Sciatic nerve (tissue), 2 donors: ENCODE measurements at places on chromosomes 3 and 15. TPM values are rescaled to one million over a fixed set of nuclear protein-coding genes. Genes with fewer than 3 reads are reported as not detected.

GRCh38 chr3:57060089-57060821, at the start of gene SPATA12:
Gene SPATA12, plus strand, starts transcription at chr3:57060664. Its CDS starts 13,031 bp downstream, at chr3:57073695.
- peak; percentile 69 for DNase-seq

The ATG7 gene
- 68.9 TPM for total RNA-seq

GRCh38 chr3:124142389-124142970, 150.6 kb upstream of the ROPN1 start:
- no peak for DNase-seq

DNA sequence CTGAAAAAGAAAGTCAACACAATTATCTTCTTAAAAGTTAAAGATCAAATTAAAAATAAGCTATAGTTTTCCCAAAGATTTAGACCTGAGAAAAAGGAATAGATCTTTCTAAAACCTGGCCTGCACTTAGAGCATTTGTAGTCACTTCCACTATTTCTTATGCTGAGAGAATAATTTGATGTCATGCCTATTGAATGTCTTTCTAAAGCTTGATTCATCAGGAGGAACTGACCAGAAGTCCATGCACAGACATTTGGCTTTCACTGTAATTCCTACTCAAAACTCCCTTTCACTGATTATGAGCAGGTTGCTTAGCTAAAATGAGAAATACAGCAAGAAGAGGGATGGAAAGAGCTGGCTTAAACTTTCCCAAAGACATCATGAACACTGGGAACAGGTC, 4.3 kb downstream of the GREM1 start:
- DNase-seq: no peak

The ACKR2 gene
- 19.0 TPM for total RNA-seq

DNA sequence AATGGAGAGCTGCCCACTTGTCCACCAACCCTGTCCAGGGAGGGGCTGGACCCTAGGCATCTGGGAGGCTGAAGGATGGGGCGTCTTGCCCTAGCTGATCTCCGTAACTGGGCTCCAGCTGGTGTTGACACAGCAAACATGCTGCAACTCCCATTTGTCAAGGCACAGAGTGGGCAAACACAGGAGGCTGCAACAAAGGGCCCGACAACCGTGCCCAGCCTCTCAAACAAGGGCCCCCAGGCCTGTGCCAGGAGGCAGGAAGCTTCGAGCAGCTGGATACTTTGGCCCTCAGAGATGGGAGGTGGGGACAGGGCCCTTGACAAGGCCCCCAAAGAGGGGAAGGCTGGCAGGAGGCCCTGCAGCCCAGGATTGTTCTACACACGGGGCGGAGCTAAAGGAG, 64.2 kb upstream of the TMEM115 start:
- no peak for DNase-seq

GRCh38 chr15:97875513-97876280, 84.8 kb upstream of the ARRDC4 start:
- DNase-seq: no peak

The CCDC13 gene
- total RNA-seq: 3.1 TPM

- DNase-seq: no peak
These were observed 247.9 kb upstream of the STT3B start for GRCh38 chr3:31284776-31285175.

DNA sequence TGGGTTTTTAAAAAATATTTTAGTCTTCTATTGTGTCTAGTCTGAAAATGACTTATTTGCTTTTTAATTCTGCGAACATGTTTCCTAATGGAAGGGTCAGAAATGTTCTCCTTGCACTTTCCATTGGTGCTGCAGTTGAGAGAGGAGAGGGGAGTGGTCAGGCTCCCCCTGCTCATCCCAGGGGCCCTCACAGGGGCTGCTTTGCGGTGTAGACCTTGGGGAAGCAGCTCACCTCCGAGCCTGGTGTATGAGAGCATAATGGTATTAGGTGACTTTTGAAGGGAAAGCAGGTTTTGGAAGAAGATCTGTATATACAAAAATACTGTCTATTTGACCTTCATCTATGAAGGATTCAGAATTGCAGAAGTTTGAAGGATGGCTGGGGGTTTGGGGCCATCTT, 28.3 kb downstream of the APBA2 start:
- no peak for DNase-seq

The CEMIP gene
- total RNA-seq: 9.9 TPM

DNA sequence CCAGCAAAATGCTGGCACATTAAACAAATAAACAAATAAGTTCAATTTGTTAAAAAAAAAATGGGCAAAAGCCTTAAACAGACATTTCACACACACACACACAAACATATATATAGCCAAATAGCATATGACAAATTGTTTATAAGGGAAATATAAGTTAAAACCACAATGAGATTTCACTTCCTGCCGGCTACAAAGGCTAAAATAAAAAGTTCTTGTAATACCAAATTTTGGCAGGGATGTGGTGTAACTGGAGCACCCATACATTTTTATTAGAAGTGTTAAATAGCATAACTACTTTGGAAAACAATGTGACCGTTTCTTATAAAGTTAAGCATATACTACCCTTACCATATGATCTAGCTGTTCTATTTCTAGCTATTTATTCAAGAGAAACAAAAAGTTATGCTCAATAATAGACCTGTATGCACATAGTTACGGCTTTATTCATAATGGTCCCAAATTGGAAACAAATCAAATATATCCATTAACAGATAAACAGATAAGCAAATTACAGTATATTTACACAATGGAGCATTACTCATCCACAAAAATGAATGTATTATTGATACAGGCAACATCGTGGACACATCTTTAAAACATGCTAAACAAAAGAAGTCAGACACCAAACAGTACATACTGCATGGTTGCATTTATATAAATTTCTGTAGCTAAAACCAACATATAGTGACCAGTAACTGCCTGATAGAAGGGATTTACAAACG, 93.9 kb downstream of the EOMES start:
- DNase-seq: no peak

The SIDT1 gene
- total RNA-seq: 4.5 TPM

DNA sequence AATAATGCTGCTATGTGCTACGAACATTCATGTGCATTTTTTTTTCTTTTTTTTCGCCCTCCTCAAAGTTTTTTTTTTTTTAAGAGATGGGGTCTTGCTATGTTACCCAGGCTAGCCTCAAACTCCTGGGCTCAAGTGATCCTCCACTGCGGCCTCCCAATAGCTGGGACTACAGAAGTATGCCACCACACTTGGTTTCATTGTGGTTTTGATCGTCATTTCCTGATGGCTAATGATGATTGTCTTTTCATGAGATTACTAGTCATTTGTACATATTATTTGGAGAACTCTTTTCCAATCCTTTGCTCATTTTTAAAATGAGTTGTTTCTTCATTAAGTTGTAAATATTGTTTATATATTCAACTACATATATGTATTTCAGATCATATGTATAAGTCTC, 48.8 kb downstream of the FBXO22 start:
- no peak for DNase-seq

The TBCCD1 gene
- 12.9 TPM for total RNA-seq

The ARPP21 gene
- total RNA-seq: 0.62 TPM

DNA sequence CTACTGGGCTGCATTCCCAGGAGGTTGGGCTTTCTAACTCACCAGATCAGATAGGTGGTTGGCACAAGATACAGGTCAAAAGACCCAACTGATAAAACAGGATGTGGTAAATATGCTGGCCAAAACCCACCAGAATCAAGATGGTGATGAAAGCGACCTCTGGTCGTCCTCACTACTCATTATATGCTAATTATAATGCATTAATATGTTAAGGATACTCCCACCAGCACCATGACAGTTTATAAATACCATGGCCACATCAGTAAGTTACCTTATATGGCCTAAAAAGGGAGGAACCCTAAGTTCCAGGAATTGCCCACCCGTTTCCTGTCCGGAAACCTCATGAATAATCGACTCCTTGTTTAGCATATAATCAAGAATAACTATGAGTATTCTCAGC, 31.6 kb downstream of the CFAP44 start:
- no peak for DNase-seq

The WDR93 gene
- total RNA-seq: not detected

- DNase-seq: no peak
These were observed 159.6 kb downstream of the LRRK1 start for GRCh38 chr15:101078669-101079323.

DNA sequence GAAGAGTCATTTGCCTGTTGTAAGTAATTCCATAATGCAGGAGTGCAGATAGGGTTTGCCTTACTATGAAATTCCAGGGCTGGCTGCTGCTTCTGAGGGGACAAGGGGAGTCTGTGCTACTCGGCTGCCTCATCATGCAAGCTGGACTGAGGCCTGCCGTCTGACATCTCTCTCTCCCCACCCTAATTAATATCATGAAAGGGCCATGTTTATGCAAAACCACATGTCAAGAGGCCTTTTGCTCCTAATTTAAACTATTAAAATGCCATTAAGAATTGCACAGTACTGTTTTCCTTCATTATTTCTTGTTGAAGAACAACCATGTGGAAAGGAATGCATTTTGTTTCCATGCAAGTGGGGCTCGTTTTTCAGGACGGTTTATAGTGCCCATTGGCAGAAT, 26.3 kb downstream of the CHST2 start:
- DNase-seq: no peak

The CYP1A2 gene
- total RNA-seq: not detected

DNA sequence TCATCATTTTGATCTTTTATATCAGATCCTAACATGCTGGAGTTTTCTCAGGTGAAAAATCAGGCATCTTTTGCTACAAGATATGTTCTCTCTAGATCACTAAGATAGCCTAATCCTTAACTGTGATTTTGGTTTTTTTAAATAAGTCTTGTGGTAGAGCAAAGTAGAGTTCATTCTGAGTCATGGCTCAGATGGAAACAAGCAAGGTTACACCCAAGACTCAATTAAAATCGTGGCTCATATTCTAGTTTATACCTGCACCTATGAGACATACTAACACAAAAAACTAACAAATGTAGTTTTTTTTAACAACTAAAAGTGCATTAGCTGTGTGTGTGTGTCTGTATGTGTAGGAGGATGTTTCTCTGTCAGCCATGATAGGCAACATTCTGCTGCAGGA, 428.2 kb downstream of the NLGN1 start:
- DNase-seq: no peak

- DNase-seq: no peak
These were observed 116.7 kb downstream of the ADAM10 start for GRCh38 chr15:58632789-58633188.

DNA sequence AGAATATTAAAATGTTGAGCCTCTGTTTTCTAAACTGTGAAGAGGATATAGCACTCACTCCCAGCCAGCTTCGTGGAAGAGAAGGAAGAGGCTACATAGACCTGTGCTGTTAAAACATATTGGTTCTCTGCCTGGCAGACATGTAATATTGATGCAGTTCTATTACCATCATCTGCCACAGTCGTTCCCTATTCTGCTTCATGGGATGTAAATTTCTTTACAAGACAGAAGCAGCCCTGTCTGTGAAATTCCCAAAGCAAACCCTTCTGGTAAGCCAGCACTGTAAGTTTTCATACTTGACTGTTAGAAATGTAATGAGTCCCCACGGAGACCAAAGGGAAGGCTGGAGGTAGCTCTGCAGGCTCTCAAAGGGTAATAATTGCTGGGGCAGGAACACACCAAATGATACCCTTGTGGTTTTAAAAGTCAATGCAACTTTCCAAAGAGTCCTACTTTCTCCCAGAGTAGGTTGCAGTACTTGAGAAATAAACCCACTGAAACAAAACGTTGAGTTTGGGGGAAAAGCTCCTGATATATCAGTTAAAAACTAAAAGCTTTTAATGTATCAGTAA, 129.9 kb upstream of the HES1 start:
- DNase-seq: no peak

DNA sequence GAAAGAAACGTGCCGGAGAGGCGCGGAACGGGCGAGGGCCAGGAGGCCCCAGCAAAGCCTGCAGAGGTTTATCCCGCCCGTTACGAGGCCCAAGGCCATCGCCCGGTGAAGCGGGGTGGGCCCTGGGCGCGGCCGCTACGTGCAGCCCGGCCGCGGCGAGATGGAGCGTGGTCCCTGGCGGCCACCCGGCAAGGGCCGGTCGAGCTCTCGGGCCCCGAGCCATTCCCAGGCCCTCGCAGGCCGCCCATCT, 1.1 kb downstream of the PKM start:
- no peak for DNase-seq

DNA sequence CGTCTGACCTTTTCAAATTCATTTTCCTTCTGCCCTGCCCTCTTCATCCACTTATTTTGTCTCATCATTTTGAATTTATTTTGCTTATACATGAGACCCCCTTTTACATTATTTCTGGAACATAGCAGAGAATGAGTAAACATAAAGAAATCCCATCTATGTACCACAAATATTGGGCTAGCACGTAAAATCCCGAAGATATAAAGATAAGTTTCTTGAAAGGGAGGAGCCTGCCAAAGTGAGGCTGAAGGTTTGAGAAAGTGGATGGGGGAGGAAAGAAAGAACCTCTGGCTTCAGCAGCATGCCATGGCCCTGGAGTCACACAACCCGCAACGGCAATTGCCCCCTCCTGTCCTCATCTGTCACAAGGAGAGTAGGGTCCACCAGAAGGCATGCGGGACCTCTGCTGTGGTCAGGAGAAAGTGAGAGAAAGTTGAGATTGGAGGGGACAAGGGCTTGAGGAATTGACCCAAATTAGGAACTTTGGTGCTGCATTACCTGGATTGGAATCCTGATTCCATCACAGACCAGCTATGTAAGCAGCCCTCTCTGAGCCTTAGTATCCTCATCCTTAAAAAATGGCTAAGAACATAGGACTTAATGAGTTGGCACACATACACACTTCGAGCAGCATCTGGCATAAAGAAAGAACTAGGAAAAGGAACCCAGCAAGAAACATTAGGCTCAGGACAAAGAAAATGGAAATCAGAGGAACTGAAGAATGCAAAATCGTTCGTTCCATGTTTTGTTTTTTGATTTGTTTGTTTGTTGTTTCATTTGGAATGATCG, 53.7 kb upstream of the GYG1 start:
- no peak for DNase-seq

GRCh38 chr3:59234884-59235633, 185.2 kb upstream of the CFAP20DC start:
- no peak for DNase-seq

The RPN1 gene
- total RNA-seq: 120 TPM

DNA sequence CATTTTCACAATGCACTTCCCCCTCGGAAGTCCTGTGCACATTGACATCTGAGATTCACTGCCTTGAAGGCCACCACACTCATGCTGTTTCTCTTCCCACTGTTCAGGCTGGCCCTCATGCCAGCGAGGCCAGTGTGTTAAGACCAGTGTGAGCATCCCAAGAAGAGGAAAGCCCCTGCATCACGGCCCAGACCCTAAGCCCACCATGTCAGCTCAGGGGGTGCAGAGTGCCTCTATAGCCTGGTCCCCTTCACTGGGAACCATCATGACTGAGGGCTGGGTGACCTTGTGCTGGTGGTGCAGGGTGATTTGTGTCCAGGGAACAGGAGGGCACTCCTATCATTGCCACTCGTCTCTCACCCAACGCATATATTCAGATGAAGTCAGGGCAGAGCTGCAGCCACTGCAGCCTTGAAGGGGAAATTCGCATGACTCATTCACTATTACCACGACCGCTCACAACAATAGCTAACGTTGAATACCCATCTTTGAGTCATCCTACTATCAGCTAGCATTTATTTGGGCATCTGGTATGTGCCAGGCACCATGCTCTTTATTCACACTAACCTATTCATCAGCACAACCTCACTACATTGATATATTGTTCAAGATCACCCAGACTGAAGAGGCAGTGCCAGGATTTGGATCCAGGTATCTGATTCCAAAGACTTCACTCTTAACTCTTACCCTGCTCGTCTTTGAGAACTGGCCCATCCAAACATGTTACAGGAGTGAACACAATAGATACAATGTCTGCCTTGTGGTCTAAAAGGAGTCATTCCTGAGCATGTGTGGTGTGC, 58.8 kb upstream of the SLC6A11 start:
- DNase-seq: peak; percentile 28

The CSPG5 gene
- 0.67 TPM for total RNA-seq

The GOLGA8S gene
- total RNA-seq: 1.5 TPM

GRCh38 chr3:117200962-117201361, 491.4 kb downstream of the TUSC7 start:
- no peak for DNase-seq

The HTR3C gene
- total RNA-seq: not detected
